Mucosa of gallbladder (tissue), 1 donor: ENCODE measurements at places on chromosomes 7 and 10.

DNA sequence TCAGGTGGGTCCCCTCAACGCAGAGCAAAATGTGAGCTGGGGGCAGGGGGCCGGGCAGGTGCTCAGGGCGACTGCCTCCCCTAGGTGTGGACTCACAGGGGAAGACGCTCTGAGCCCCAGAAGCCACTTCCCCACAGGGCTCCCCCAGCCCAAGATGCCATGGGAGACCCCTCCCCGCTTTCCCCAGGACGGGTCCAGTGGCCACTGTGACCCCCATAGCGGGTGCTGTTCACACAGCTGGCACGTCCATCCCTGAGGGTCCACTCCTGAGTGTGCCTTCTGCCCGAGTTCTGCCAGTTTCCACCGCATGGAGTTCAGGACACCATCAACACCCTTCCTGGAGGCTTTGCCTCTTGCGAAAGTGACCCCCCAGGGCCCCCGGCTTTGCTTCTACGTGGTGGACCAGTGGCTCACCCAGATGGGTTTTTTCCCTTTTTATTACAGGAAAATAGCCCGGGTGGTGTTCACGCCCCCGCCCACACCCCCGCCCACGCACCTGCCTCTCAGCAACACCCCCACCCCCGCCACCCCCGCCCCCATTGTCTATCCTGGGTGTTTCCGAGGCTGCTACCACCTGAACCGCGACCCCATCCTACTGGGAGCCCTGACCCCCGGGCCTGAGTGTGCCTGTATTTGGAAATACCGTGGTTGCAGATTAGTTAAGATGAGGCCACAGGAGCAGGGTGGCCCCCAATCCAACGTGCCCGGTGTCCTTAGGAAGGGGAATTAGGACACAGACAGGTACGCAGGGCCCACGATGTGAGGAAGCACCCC lies 32.0 kb downstream of the ADAP1 start:
- no peak for DNase-seq

DNA sequence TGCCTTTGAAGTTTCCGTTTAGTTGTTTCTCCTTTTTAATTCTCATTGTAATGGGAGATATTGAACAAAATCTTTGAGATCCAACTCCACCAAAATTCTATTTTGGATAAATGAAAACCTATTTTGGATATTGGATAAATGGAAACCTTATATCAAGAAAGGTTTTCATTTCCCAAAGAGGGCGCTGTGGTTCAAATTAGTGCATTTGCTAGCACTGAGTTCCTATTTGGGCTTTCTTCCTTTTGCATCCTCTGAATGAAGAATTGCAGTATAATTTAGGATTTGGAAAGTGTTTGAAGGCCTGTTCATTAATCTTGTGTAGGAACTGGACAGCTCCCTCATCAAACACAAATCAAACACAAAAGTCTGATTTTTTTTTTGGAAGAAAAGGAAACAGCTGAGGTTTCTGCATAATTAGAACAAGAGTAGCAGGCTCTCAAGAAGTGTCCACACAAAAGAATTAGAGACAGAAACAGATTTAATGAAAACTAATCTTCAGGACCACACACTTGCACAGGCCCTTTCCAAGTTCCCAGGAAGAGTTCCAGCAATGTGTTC lies 80.8 kb upstream of the KLF14 start:
- no peak for DNase-seq

GRCh38 chr10:30057894-30058556 lies 1.4 kb downstream of the JCAD start:
- no peak for DNase-seq

DNA sequence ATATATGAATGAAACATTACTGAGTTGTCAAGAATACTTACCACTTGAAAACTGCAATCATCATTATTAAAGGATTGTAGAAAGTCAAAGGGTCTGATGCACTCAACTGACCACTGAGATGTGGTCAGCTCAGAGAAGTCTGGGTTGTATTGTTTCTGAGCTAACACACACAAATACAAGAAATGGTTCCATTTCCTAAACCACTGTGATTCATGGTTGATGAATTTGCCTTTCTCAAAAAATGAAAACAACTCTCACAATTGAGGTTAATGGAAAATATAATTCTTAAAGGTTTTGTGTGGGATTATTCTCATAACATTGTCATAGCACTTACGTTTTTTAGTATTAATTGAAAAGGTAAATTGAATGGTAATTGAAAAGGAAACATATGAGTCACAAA lies 45.6 kb upstream of the TAS2R16 start:
- no peak for DNase-seq

DNA sequence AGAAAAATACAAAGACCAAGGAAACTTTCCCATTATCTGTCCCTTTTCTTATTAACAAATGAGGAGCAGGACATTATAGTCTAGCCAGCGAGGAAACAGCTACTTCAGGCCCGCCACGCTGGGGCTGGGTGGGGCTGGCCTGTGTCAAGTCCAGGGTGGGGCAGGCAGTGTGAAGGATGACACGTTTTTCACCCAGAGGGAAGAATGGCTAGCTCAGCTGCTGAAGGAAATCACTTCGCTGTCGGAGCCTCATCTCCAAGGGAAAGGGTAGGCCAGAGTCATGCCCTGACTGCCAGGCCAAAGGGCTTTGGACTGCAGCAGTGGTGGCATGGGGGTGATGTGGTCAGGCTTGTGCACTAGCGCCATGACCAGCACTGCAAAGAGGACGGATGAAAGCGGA lies 24.4 kb downstream of the COL13A1 start:
- DNase-seq = no peak

DNA sequence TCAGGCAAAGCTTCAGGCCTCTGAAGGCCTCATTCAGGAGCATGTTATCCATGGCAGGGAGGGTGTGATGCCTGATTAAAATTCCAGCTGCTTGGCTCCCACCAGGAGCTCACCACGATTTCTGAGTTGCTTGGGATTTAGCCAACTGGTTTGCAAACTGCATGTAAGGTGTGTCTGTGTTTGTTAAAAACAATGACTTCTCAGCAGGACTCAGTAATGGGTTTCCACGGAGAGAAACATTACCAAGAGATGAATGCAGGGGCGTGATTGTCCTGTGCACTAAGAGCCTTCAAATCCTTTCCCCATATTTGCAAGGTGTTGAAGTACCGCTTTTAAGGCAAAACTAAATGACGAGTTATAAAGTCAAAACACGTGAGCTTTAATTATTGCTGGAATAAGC lies 88.8 kb upstream of the BTBD16 start:
- DNase-seq = no peak

DNA sequence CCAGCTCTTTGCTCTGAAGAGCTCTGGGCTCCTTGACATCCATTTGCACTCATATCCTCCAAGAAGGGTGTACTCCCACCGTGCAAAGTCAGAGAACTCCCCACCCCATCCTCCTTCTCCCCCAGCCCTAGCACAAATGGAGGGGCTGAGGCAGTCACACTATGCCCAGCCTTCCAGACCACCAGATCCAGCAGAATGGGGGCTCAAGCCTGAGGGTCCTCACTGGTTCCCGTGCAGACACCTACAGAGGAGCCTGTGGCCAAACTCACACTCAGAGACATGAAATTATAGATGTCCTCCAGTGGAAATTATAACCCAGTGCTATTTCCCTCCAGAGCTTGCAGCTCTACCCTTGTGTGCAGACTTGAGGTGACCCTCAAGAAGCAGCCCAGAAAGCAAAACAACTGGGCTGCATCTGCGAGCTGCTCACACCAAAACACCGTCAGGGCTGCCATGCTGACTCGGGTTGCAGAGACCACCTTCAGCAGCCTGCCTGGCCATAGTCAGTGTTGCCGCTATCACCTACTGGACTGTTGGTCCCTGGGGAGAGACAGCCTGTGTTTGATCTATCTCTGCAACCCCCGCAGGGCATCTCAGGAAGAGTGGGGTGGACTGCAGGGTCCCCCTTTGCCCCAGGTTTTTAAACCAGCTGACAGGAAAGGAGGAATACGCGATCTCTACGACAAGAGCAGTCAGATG lies 7.4 kb downstream of the ZNF488 start:
- peak; percentile 8 for DNase-seq

GRCh38 chr7:91266067-91266688 lies 1.9 kb downstream of the FZD1 start:
- DNase-seq = no peak

GRCh38 chr10:89303161-89303560 lies 1.3 kb downstream of the IFIT2 start:
- DNase-seq = no peak

DNA sequence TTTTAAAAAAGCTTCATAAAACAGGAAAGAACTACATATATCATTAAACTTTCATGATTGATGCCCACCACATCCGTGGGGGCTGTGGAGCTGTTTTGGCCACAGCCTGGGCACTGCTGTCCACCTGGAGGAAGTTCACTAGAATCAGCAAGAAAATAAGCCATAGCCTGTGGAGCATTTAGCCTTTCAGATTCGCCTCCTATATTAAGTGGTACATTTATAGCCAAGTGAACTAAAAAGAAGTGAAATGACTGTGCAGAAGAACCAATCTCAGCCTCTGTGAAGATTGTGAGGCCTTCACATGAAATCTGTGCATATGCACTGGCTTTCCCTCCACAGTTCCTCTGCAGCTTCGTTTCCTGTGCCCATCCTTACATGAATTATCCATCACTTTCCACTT lies 23.5 kb downstream of the WNT16 start:
- no peak for DNase-seq

- no peak for DNase-seq
Observed at GRCh38 chr7:139104091-139104450, 5.4 kb downstream of the ZC3HAV1 start.

DNA sequence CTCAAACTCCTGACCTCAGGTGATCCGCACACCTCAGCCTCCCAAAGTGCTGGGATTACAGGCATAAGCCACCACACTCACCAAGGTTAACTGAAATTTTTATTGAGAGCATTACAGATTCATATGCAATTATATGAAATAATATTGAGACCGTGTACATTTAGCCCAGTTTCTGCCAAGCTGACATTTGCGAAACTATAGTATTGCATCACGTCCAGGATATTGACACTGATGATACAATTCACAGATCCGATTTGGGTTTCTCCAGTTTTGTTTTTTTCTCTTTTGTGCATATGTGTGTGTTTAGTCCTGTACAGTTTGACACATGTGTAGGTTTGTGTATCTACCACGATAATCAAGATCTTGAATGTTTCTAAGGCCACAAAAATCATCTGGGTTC lies 627.9 kb upstream of the FOXK1 start:
- DNase-seq = no peak

- DNase-seq = no peak
Observed at GRCh38 chr10:114397651-114398145, 6.6 kb downstream of the AFAP1L2 start.

- no peak for DNase-seq
Observed at GRCh38 chr7:143979998-143980397, 20.1 kb upstream of the OR6B1 start.

DNA sequence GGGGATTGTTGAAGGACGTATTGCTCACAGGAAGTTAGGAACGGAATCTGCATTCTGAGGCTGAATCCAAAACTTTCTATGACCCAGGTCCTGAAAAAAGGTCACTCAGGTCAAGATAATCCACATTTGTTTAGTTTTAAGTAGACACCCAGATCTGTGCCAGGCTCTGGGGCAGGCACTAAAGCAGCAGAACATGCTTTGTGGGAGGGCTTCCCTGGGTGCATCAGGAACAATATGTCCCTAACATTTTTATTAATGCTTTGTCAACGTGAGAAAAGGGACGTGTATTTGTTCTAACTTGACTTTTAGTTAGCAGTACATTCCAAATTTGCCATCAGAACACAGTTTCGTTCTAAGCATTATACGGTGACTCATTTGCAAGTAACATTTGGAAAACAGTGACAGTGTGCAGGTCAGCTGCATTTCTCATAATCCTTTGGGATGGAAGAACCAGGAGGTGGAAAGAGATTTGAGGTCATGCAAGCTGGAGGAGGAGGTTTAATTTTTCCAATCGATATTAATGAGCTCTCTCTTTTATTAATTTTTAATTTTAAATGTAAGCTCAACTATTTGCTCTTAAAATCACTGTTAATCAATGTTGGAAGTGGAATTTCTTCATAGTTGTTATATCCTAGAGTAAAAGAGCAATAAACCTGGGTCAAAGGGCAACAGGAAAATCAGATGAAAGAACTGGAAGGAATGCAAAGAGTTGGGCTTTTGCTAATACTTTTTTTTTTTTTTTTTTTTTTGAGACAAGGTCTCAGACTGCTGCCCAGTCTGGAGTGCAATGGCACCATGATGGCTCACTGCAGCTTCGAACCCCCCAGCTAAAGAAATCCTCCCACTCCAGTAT lies 35.0 kb downstream of the TAS2R41 start:
- DNase-seq = no peak

DNA sequence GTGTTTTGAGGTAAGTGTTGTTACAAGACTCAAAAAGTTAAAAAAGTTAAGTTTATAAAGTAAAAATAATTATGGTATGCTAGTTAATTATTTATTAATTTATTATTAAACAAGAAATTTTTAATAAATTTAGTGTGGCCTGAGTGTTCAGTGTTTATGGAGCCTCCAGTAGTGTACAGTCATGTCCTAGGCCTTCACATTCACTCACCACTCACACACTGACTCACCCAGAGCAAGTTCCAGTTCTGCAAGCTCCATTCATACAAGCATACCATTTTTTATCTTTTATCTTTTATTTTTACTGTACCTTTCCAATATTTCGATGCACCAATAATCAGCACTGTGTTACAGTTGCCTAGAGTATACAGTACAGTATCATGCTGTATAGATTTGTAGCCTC lies 381.2 kb upstream of the MGMT start:
- DNase-seq = no peak

DNA sequence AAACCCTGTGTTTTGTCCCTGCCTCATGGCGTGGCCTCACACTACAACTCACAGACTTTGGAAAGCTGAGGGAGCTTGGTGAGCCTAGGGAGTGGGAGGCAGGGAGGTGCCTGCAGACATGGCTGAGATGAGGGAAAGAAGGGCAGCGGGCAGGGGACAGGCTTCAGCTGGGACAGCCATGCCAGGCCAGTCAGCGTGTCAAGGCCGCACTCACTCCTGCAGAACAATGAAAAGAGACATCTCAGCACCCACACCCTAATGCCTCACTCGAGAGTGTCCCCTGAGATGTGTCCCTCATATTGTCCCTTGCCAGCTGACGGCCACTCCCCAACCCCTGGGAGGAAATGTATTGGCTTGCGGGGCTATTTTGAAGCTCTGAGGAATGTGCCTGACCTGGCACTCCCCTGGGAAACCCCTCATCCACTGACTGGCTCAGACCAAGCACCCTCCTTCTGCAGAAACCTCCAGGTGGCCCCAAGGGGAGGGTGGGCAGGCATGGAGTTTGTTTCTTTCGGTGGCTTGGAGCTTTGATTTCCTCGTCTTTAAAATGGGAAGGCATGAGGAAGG lies 31.6 kb downstream of the SH3PXD2A start:
- DNase-seq = no peak

- no peak for DNase-seq
Observed at GRCh38 chr7:80883154-80884025, 35.5 kb downstream of the SEMA3C start.
